ENCODE measurements at places on chromosomes 13 and 19.

GRCh38 chr13:80684217-80684991 is 343.5 kb upstream of the SPRY2 start:
- no peak for DNase-seq

GRCh38 chr13:40556453-40556852 is 110.0 kb downstream of the FOXO1 start:
- DNase-seq = no peak

DNA sequence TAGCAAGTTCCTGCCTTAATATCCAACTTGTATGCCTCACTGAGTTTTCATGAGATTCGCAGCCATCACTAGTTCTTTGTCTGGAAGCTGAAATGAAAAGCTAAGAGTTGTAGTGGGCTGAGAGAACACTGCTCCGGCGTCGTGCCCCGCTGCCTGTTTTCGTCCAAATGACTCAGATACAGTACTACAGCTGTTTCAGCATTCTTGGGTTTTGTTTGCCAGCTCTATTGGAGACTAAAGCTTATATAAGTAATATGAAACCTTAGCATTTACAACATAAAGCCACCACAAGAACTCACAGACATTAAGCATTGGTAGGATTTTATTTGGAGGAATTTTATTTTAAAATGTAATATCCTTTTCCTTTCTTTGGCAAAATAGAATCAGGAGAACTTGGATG is 299.7 kb downstream of the DLEU7 start:
- DNase-seq = no peak

DNA sequence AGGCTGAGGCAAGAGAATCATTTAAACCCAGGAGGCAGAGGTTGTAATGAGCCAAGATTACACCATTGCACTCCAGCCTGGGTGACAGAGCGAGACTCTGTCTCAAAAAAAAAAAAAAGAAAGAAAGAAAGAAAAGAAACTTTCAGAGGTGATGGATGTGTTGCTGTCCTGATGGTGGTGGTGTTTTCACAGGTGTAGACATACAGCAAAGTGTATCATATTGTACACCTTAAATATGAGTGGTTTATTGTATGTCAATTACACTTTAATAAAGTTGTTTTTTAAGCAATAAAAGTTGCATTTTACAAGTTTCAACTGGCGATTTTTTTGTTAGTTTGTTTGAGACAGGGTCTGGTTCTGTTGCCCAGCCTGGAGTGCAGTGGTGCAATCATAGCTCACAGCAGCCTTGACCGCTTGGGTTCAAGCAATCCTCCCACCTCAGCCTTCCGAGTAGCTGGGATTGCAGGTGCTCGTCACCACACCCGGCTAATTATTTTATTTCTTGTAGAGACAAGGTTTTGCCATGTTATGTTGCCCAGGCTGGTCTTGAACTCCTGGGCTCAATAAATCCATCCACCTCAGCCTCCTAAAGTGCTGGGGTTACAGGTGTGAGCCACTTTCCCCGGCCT is 13.5 kb upstream of the INSR start:
- no peak for DNase-seq

- no peak for DNase-seq
Observed at GRCh38 chr13:50990065-50990817, 80.7 kb downstream of the RNASEH2B start.

- DNase-seq = no peak
Observed at GRCh38 chr13:73433458-73433857, 374.7 kb downstream of the KLF5 start.

- DNase-seq = peak; percentile 19
Observed at GRCh38 chr19:34096020-34096915, 76.0 kb upstream of the LSM14A start.

- peak; percentile 65 for DNase-seq
Observed at GRCh38 chr19:47725759-47726401, 12.7 kb downstream of the EHD2 start.

DNA sequence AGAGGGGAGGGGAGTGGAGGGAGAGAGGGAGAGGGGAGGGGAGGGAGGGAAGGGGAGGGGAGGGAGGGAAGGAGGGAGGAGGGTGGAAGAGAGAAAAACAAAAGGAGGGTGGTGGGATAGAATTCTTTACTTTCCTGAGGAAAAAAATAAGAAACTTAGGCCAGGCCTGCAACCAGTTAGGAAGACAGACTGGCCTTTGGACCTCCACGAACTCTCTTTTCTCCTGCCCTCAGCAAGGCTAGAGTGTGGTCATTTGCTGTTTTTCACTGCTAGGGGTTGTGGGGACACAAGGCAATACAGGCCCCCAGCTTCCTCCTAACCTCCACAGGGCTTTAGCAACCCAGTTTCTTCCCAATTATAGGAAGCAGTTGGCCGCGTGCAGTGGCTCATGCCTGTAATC is 4.2 kb downstream of the CCDC8 start:
- DNase-seq = no peak

- DNase-seq = no peak
Observed at GRCh38 chr13:30376426-30377311, 45.6 kb upstream of the UBE2L5 start.

DNA sequence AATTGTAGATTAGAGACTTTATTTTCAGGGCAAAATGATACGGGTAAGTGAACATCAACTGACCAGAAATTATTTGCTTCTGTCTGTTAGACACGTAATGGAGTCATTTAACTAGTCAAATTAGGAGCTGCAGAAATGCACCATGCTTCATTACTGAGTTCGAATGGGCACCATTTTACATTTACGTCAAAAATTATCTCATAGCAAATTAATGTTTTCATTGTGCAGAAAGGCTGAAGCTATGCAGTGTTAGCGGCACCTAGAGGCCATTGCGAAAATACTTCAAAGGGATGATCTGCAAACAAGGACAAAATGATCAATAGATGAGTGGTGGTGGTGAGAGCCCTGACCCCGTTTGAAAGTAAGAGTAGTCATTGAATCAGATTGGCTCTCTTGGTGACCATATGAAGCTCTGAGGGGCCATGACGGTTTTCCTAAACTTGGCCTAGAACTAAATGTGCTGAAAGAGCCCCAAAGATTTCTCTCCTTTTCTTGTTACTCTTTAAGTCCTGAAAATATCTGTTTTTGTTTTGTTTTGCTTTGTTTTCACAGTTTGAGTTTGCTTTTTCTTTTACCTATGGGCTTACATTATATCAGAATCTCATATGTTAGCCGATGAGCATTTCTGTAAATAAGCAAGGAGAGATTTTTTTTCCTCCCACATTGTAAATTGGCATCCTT is 277.9 kb downstream of the ZNF536 start:
- peak; percentile 66 for DNase-seq

DNA sequence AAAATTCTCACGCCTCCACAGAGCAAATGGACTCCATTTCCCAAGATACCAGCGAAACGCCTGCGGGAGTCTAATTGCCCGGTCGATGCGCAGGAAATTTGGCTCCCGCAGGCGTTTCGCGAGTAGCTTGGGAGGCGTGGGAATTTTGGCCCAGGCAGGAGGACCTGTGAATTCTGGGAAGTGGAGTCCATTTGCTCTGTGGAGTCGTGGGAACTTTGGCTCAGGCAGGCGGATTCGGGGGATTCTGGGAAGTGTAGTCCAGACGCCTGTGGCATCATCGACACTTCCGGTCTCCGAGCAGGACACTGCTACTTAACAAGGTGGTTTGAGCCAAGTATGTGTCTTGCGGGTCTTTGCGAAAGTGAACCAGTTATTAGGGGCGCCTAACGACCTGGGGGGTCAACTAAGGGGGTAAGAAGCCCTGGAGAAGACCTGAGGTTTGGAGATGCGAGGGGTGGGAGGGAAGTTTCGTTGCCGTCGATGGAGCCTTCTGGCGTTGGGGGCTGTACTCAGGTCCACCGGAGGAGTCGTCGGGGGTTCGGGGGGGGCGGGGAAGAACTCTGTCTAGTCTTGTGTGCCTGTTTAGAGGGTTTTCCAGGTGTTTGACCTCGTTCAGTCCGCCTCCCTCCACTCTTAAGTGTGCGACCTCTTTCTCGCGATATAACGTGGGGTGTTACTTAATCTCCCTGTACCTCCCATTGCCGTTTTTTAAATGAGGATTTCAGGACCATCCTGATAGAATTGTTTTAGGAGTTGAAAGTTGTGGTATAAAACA is at the start of gene ZNF155:
ZNF155 (plus strand) TSS at position 277 of the 775 bp plus-strand sequence. CDS start 4,356 bp downstream, outside the sequence.
- DNase-seq = peak; percentile 97

DNA sequence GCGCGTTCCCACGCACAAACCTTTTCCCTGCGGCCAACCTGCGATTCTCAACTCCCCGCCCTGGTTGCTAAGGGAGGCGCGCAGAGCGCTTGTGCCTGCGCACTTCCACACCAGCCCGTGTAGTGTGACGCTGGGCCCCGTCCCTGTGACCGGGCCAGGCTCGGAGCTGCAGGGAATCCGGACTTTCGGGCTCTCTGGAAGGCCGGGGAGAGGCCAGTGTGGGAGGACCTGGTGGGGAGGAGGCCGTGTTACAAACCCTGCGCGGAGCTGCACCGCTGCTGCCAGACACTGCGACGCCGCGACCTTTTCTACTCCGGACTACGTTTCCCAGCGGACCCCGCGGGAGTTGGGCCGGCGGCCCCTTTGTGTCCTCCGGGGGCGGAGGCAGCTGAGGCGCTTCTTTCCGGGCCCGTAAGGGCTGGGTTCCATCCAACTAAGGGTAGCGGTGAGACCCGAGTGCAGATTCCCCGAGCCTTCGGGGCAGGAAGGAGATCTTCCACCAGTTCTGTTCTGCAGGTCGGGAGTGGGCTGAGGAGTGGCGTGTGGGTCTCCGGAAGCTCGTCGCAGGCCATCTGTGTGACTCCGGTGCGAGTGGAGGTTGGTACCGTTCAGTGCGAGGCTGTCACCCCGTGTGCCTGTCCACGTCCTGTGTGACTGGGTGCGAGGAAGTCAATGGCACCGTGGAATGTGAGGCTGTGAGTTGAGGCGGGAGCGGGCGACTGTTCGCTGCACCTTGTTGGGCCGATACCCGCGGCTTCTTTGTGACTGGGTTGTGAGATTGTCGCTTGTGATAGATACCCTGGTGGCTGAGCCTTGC is at the start of gene ZNF570:
ZNF570 (plus strand) TSS at position 396 of the 817 bp plus-strand sequence. CDS start 999 bp downstream, outside the sequence.
- DNase-seq = peak; percentile 24

GRCh38 chr19:13864046-13864666 is 12.8 kb upstream of the NANOS3 start:
- DNase-seq = no peak

- no peak for DNase-seq
Observed at GRCh38 chr13:64158908-64159307, 2743.3 kb upstream of the PCDH20 start.

DNA sequence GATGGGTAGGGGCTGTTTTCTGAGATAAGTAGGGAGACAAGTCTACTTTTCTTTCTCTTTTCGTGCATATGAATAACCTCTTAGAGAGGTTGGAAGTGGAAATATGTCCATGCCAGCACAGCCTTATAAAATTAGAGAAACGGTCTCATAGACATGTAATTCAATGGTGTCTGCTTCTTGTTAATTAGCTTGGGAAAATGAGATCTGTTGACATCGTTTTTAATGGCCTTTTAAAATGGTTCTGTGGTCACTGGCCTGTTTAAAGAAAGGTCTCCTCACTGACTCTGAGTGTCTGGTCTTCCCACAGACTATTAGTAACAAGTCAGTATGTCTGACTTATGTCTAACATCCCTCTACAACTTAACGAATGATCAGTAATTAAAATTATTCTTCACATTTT is 487.1 kb downstream of the SLITRK6 start:
- DNase-seq = no peak

All from T47D (cell line).